ENCODE measurements at places on chromosomes 2 and 18. TPM values are rescaled to one million over a fixed set of nuclear protein-coding genes. Genes with fewer than 3 reads are reported as not detected.
A peak's percentile ranks its signal among the peaks of the same experiment; 100 is the strongest.

The CD302 gene
- total RNA-seq: 2.5 TPM

The MPHOSPH10 gene
- 28.9 TPM for total RNA-seq

GRCh38 chr2:108607706-108608301 lies 73.5 kb downstream of the LIMS1 start:
- DNase-seq: no peak

- no peak for DNase-seq
These were observed 184.0 kb downstream of the KCNE4 start for GRCh38 chr2:223235986-223236385.

DNA sequence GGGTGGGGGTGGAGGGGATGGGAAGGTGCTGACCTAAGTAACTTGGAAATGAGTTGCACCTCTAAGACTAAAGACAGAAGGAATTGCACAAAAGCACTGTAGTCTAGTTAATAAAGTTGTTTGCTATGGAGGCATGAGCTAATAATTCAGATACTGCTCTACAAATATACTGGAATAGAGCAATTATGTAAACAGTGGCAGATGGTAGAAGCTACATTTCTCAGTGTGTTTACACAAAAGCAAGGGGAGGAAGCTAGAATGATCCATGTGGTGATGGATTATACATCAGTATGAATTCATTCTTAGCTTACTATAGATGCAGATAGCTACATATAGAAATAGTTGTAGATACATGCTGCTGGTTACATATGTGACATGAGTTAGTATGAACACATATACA lies 27.6 kb upstream of the UBE2F start:
- DNase-seq: no peak

DNA sequence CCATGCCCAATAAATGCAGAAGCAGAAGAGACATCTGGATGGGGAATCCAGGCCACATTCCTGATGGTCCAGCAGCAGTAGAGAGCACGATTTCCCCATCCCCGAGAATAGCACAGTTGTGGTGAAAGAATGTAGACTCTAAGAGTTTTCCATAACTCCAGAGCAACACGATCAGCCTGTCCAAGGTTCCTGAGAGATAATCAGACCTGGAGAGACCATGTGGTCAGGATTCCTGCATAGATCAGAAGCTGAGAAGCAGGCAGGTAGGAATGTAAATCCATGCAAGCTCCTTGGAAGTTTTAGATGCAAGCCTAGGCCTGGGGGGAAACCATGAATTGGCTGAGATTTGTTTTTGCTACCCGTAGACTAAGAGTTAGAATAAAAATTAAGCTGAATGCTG lies 34.2 kb upstream of the PTPRM start:
- no peak for DNase-seq

DNA sequence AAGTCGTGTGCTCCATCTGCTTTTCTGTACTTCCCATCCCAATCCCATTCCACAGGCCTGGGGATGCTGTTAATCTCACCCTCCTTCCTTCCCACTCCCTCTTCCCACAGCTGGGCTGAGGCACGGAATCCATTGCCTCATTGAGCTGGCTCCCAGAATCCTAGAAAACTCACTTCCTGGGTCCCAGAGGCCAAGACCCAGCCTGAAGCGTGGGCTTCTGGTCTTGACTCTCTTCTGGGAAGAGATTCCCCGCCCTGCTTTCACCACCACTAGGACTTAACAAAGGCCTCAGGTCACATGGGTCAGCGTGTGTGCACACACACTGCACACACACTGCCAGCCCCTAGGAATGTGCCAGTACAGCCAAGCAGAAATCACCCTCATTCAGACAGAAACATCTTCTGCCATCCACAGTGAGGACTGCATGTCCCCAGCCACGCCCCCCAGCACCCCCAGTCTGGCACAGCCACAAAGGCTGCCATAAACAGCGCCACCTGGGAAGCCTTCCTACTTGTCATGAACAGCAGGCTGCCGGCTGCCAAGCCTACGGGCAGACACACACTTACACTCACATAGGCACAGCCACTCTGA lies 165.8 kb downstream of the TNS1 start:
- DNase-seq: peak; percentile 58

DNA sequence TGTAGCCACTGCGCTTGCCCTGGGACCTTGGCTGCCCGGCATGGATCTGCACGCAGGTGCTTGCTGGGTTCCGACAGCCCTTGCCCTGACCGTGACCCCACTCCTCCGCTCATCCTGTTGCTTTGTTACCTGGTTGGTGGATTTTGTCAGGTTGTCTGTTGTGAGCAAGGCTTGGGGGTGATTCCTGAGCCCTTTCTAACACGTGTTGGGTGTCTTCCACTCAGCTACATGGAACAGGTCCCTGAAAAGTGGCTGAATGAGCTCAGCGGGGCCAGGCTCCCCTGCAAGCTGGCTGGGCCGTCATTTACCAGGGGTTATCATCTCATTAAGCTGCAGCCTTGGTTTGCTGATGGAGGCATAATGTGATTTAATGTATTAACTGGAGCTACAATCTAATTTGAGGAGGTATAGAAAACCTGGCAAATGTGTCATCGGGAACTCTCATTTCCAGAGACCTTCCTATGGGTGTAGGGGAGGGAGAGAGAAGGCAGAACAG lies 24.6 kb downstream of the RAMP1 start:
- no peak for DNase-seq
